ENCODE measurements at places on chromosomes 13 and 19.
A peak's percentile ranks its signal among the peaks of the same experiment; 100 is the strongest.

- DNase-seq, result no peak
These were observed 715.7 kb downstream of the DIAPH3 start for GRCh38 chr13:59447846-59448620.

DNA sequence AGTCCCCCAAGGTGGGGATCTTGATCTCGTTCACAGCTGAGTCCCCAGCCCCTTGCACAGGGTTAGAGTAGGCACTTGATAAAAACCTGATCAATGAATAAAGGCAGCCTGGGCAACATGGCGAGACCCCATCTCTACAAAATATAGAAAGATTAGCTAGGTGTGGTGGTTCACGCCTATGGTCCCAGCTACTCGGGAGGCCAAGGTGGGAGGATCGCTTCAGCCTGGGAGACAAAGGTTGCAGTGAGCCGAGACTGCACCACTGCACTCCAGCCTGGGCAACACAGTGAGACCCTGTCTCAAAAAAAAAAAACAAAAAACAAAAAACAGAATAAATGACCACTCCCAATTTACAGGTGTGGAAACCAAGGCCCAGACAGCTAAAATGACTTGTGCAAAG is 4.8 kb downstream of the YIF1B start:
- DNase-seq, result no peak

DNA sequence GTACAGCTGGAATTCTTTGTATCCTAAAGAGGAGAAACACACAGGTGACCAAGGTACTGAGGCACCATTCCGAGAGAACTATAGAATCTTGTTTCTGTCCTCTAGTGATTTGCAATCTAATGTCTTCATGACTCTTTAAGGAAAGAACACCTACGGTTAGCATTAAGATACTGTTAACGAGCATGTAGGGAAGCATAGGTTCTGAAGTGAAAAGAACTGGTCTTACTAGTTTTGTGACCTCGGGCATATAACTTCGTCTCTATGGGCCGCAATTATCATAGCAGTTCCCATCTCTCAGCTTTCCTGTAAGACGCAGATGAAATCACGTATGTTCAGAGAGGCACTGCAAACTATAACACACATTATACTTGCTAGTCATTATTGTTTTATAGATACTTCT is 193.0 kb upstream of the NBEA start:
- DNase-seq, result no peak

- no peak for DNase-seq
These were observed 478 bp downstream of the CLC start for GRCh38 chr19:39737351-39737750.

DNA sequence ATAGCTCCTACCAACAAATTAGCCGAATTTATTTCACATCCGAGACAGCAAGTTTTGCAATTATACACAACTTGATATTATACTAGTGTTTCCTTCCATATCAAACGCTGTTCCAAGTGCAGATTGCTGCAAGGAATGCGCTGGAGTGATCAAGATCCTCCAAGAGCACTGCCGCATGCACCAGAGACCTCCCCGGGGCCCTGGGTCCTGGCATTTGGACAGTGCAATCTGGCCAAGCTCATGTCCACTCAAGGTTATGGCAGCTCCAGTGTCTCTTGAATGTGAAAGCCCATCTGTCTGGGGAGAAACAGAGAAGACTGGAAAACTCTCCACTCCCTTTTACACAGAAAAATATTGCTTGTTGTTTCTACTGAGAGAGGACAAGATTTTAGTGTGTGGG is 111.9 kb downstream of the HSPH1 start:
- DNase-seq, result no peak

- DNase-seq, result no peak
These were observed 11.9 kb downstream of the CYP4F12 start for GRCh38 chr19:15684828-15685227.

DNA sequence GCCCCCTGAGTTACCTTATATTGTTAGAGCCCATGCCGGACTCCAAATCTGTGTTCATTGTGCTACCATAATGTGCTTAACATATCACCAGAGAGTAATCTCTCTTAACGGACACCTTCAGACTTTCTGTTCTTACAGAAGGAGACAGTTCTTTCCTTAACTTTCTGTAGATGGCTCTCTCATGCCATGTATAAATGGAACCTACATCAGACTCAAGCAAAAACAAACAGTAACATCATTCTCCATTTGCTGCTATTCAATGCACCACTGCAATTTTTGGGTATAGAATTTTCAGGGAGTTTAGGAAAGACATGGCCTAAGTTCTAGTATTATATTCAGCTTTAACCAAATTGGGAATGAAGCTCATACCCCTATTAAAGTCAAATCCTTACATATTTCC is 12.6 kb upstream of the UGGT2 start:
- DNase-seq, result no peak

DNA sequence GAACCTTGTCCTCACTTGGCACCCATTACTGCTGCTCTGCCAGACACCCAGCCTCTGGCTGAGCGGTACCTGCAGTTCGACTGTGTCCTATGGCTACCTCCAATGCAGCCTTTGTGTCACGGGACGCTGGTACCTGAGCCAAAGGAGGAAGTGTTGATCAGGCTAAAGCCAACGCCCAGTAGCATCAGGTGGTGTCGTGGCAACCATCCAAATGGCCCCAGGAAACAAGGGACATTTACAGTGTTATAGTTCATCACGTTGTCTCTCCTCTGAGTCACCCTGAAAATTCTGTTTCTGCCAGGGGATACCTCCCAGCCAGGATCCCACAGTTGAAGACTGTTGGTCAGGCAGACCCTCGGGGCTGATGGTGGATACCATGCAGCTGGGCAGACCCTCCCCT is 10.1 kb downstream of the RHPN2 start:
- DNase-seq, result no peak

DNA sequence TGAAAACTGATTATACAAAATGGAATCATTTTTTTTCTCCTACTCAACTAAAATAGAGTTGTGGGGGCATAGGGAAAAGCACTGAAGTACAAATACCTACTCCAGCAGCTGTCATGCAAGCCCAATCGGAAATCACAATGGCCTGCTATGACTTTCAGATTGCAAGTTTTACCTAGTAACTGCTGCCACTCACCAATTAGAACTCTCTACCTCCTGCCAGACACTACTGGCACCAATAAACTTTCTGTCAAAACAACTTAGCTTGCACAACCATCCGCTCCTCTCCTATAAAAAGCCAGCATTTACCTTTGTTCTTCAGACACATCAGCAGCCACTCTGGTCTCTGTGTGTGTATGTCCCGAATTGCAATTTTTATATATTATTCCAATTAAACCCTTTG is 9.3 kb upstream of the TRPC4 start:
- DNase-seq, result no peak

GRCh38 chr13:86155756-86156155 is 356.5 kb upstream of the SLITRK6 start:
- no peak for DNase-seq

DNA sequence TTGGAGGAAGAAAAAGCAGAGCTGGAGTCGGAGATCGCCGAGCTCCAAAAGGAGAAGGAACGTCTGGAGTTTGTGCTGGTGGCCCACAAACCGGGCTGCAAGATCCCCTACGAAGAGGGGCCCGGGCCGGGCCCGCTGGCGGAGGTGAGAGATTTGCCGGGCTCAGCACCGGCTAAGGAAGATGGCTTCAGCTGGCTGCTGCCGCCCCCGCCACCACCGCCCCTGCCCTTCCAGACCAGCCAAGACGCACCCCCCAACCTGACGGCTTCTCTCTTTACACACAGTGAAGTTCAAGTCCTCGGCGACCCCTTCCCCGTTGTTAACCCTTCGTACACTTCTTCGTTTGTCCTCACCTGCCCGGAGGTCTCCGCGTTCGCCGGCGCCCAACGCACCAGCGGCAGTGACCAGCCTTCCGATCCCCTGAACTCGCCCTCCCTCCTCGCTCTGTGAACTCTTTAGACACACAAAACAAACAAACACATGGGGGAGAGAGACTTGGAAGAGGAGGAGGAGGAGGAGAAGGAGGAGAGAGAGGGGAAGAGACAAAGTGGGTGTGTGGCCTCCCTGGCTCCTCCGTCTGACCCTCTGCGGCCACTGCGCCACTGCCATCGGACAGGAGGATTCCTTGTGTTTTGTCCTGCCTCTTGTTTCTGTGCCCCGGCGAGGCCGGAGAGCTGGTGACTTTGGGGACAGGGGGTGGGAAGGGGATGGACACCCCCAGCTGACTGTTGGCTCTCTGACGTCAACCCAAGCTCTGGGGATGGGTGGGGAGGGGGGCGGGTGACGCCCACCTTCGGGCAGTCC is 5.0 kb downstream of the FOSB start:
- no peak for DNase-seq

DNA sequence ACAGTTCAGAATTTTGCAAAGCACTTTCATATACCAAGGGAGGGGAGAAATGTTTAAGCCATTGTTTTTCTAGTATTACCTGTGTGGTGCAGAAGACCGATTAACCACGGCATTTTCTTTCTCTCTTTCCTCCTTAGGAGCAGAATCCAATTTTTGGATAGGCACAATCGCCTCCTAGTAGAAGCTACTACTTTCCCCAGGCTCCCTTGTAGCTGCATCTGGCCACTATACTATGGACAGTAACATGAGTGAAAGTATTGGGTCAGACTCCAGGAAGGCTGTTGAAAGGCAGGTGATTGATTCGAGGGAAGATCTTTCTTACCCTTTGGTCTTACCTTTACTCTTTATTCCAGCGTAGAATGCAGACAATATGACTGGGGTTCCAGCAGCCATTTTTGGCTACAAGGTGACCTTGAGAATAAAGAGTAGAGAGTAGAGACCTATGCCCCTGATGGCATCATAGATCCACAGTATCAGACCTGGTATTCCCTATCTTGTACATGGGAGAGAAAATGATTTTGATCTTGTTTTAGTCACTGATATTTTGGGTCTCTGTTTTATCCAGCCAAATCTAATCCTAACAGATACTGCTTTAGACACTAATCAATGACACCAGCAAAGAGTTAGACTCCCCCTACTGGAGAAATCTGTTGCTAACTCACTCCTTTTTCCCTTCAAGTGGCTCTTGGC is 77.0 kb downstream of the LRRC63 start:
- no peak for DNase-seq

GRCh38 chr19:56341948-56342347 is 27.3 kb upstream of the ZSCAN5A start:
- no peak for DNase-seq

GRCh38 chr13:73901324-73902068 is 232.7 kb downstream of the KLF12 start:
- DNase-seq, result no peak

DNA sequence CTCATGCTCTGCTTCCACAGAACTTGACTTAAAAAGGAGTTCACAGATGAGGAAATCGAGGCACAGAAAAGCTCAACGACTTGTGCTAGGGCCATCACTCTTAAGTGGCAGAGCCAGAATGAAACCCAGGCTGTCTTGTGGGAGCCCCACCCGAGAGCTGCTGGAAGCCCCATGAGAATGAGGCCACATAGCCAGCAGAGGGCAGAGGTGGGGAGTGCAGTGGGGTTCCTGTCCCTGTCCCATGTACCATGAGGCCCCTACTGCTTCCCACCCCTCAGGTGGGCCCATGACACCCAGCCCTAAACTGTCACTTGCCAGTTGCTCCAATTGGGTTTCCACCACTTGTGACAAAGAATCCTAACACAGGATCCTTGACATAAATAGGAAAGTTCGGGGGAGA is 175.9 kb downstream of the IRS2 start:
- DNase-seq, result peak; percentile 9

DNA sequence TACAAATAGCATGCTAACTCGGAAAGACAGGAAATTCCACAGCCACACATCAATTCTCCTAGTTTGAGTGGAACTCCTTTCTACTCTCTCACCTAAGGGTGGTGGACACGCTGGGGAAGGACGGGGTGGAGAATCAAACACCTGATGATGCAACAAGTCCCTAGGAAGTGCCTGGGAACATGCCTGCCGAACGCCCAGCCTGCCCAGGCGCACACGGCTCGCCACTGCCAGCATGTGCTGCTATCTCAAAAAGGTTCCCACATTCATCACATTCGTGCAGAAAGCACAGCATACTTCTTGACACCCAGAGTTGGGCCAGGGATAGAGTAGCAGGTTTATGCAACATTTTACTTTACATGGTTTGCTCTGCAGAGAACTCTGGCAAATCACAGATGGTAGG is 164.6 kb downstream of the ABCC4 start:
- DNase-seq, result no peak

GRCh38 chr19:14271840-14272239 is 65.9 kb upstream of the ADGRL1 start:
- no peak for DNase-seq

DNA sequence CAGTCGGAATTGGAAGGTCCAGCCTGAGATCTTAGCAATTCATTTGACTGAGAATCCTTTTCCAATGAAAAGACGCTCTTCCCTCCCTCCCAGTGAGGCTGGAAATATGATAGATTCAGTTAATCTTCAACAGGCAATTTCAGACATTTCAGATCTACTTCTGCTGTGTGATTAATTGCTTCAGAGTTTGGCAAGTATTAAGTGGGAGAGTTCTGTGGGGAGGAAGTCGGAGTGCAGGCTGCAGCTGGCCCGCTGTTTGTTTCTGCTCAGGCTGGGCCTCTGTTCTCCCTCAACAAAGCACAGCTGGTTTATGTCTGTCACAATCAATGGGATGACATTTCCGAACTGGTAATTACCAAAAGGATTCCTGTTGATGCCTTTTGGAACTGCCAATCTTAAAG is 178.2 kb downstream of the NDFIP2 start:
- no peak for DNase-seq

GRCh38 chr13:85431720-85432119 is 367.5 kb downstream of the SLITRK6 start:
- DNase-seq, result no peak

DNA sequence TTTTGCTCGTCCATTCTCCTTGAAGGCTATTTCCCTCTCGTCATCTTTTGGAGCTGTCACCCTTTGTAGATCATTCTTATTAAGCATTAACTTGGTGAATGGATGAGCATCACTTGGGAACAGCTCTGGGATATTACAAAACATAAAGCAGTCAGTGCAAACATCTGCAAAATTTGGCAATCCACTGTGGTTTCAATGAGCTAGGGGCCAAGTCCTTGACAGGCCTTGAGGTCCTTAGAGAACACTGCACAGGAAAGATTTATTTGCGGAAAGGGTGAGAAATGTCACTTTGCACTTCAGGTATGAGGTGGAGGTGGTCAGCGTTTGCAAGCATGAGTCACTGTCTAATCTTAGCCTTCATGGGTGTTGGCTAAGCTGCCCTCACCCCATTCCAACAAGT is 239.7 kb upstream of the MAB21L1 start:
- no peak for DNase-seq

GRCh38 chr13:42083138-42083770 is 34.8 kb downstream of the DGKH start:
- DNase-seq, result no peak

DNA sequence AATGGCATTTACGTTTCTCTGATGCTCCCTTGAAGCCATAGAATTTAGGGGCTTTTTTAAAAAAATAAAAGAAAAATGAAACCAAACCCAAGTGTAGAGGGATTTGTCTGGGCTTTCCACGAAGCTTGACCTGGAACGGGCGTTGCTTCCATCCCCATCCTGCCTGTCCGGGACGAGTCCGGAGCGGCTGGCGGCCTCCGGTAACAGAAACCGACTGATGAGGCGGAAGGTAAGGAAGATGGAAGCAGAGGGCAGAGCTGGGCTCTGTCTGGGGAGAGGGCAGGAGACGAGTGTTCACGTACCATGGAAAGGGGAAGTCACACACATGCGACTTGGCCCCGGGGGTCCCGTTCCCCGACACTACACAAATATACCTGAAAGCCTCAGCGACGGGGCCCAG is 34.3 kb downstream of the BTBD2 start:
- DNase-seq, result no peak

GRCh38 chr19:56121180-56122167 is at the start of gene ZNF787:
TSS of gene ZNF787 (minus strand) at chr19:56121295. CDS start at chr19:56103217, 18,078 bp downstream.
- DNase-seq, result peak; percentile 98

GRCh38 chr13:35164324-35164932 is 222.4 kb downstream of the NBEA start:
- no peak for DNase-seq

- DNase-seq, result no peak
These were observed 121.6 kb upstream of the SGCG start for GRCh38 chr13:23059173-23059572.
